ENCODE measurements at places on chromosomes 11 and 22. TPM values are rescaled to one million over a fixed set of nuclear protein-coding genes. Genes with fewer than 3 reads are reported as not detected.

LZTR1 gene
- total RNA-seq: 87.5 TPM

FGF19 gene
- not detected for total RNA-seq

LRP4 gene
- total RNA-seq: 118 TPM

TRIM66 gene
- total RNA-seq: 15.6 TPM

XRRA1 gene
- total RNA-seq: 50.1 TPM

MYO7A gene
- 5.2 TPM for total RNA-seq

ARFGAP3 gene
- 25.3 TPM for total RNA-seq

MB gene
- total RNA-seq: not detected

KREMEN1 gene
- total RNA-seq: 17.2 TPM

POTEH gene
- not detected for total RNA-seq

SIK2 gene
- 45.1 TPM for total RNA-seq

PHF21A gene
- 109 TPM for total RNA-seq

P2RX6 gene
- 15.4 TPM for total RNA-seq

RASSF10 gene
- total RNA-seq: 1.1 TPM

TECTA gene
- total RNA-seq: 4.3 TPM

MS4A15 gene
- total RNA-seq: not detected

DDX25 gene
- 38.4 TPM for total RNA-seq

CHRNA10 gene
- 2.5 TPM for total RNA-seq

CTTN gene
- 271 TPM for total RNA-seq

MS4A1 gene
- total RNA-seq: not detected

PKNOX2 gene
- 65.4 TPM for total RNA-seq

FAT3 gene
- total RNA-seq: 94.6 TPM

XKR3 gene
- not detected for total RNA-seq

ARHGAP20 gene
- 17.0 TPM for total RNA-seq

HSCB gene
- 16.0 TPM for total RNA-seq

CCDC87 gene
- total RNA-seq: 0.77 TPM

FJX1 gene
- total RNA-seq: 8.3 TPM

PEX26 gene
- 71.7 TPM for total RNA-seq

KCTD14 gene
- total RNA-seq: 1.1 TPM

PLAAT5 gene
- 9.3 TPM for total RNA-seq

SNX32 gene
- total RNA-seq: 50.5 TPM

CALCA gene
- total RNA-seq: not detected

OR6T1 gene
- not detected for total RNA-seq

GVQW3 gene
- 16.6 TPM for total RNA-seq

APOA4 gene
- total RNA-seq: not detected

KCNE3 gene
- 1.1 TPM for total RNA-seq

CYB5R3 gene
- total RNA-seq: 124 TPM

PHF21B gene
- 11.5 TPM for total RNA-seq

All from dorsolateral prefrontal cortex (tissue), 122 donors.